Activated CD4-positive, CD25-positive, alpha-beta regulatory T cell treated with anti-CD3 and anti-CD28 coated beads, Interleukin-2, amount 50 U/mL, for 24 hours (primary cell): ENCODE measurements at places on chromosomes 11 and 22.

GRCh38 chr11:17457396-17458173, 19.1 kb downstream of the ABCC8 start:
- ATAC-seq, result no peak

DNA sequence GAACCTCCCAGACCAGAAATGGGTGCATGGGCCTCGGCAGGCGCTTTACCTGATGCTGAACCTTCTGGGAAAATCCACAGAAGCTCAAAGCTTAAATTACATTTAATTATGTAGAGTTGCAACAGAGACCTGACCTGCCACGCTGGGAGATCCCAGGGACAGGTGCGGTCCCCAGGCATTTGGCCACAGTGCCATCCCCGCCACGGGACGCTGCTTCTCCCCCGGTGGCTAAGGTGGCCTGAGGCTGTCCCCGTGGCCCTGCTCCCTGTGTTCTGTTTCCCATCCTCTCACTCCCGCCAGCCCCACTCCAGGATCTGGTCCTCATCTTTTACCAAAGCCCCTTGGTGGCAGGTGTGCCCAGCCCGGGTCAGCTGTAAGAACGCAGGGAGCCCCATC, 39.6 kb downstream of the GRAMD4 start:
- no peak for ATAC-seq

GRCh38 chr11:82738091-82738490, 4.4 kb upstream of the FAM181B start:
- ATAC-seq, result no peak

DNA sequence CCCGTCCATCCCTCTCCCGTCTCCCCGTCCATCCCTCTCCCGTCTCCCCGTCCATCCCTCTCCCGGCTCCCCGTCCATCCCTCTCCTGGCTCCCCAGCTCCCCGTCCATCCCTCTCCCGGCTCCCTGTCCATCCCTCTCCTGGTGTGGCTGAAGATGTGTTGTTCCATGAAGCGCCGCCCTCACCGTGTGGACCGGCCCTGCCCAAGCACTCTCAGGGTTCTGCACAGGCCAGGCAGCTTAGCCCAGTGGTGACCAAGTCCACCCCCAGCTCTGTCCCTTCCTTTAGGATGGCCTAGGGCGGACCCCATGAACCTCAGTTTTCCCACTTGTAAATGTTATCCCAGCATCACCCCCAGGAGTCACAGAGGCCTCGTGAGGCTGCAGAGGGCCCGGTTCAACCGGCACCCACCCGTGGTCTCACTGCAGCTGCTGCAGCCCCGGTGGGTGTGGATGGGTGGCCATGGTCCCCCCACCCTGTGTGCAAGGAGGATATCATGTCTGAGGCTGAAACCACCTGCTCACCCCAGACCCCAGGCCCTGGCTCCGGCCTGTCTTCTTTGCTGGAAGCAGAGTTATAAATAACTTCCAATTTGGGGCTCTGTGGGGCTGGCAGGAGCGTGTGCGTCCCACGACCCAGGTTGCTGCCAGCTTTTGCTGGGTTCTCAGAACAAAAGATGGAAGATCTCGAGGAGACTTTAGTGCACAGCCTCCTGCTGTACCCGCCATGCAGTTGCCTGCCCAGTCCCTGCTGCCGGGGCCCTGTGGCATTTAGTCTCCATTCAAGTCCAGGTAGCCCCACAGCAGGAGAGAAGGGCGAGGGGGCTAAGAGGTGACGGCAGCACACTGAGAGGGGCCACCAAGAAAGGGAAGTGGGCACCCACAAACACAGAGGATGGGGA, 1147.8 kb downstream of the BRD1 start:
- no peak for ATAC-seq

DNA sequence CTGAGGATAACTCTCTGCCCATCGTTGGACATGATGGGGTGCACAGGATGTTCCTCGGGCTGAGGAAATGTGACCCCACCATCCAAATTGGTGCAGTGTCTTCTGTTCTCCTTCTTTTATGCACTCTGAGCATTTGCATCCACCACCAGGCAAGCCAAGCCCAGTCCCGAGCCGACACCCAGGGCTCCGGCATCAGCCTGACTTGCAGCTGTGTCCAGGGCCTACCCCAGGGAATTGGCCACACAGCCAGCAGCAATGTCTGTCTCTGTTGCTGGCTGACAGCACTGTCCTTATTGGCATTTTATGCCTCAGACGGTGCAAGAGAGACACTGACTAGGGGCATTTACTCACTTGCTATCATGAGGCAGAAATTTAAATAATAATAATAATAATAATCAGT, 25.4 kb upstream of the CPT1A start:
- ATAC-seq, result no peak

GRCh38 chr11:72534371-72535193, 100.3 kb upstream of the CLPB start:
- no peak for ATAC-seq

DNA sequence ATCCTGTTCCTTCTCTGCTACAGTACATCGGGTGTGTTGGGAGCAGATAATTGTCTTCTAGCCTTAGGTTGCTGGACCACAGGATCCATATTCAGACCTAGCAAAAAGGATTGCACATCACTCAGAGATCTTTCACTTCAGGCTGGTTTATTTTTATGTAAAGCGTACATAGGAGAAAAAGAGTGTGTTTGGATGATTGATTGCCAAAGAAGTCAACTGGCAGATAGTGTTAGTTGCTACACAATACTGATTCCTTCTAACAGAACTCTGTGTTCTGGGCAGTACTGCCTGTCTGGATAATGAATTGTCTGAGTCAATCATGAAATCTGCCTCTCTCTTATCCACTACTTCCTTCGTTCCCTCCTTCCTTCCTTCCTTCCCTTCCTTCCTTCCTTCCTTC, 31.0 kb upstream of the PGM2L1 start:
- ATAC-seq, result no peak

DNA sequence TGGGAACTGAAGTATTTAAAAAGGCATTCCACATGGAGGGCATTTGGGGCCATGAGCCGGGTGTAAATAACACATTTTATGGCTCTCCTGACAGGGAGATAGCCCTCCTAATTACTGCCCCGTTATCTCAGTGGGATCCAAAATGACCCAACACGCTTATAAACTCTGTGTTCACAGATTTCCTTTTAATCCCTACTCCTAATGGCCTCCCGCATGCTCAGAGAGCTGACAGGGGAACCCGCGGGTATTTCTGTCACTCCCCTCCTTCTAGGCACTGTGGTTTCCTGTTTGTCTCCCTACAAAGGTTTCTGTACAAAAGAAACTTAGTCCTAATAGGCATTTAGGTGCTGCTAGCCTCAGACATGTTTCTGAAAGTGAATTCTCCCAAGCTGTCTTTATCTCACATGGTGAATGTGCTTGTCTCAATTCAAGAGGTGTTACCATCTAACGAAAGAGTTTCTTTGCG, 202.8 kb upstream of the SEZ6L start:
- ATAC-seq, result no peak

- ATAC-seq, result no peak
These were observed 477.1 kb downstream of the BRD1 start for GRCh38 chr22:49350441-49351121.

- ATAC-seq, result no peak
These were observed 15.1 kb downstream of the MN1 start for GRCh38 chr22:27786291-27786932.

DNA sequence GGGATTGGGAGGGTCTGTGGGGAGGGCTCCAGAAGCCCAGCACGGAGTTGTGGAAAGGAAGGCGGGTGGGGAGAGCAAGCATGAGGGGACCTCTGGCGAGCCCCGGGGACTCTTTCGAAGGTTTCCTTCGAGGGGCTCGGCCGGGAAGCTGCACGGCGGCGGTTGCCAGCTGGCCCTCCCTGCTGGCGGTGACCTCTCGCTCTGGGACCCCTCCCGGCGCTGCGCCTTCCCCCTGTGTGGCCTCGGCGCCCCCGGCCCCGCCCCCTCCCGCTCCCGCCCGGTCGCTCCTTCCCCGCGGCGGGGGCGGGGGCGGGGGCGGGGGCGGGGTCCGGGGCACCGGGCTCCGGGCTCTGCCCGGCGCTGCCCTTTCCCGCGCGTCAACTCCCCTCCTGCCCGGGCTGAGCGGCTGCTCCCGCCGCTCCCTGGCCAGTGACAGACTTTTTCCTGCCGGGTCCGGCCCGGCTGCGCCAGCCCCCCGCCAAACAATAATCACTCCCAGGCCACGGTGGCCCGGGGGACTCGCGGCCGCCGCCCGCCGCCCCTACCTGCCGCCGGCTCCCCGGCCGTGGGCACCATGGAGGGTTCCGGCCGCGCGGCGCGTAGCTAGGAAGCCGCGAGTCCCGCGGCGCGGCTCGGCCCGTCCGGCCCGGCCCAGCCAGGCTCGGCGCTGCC, 941 bp downstream of the CLCF1 start:
- ATAC-seq, result no peak

- no peak for ATAC-seq
These were observed 3.2 kb upstream of the PTDSS2 start for GRCh38 chr11:446891-447290.

GRCh38 chr22:45999379-45999971, 22.5 kb upstream of the WNT7B start:
- ATAC-seq, result no peak

DNA sequence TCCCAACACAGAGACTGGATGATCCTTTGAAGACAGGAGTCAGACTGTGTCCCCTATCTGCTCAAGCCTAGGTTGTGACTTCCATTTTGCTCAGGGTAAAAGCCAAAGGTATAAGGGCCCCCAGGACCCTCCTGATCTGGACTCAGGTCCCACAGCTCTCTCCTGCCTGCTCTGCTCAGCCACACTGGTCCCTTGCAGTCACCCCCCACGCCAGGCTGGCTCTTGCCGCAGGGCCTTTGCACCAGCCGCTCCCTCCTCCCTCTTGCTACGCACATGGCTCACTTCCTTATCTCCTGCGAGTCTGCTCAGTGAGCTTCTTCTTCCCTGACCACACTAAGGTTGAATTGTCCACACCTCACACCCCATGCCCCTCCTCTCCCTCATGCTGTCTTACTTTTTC, 28.4 kb upstream of the CACNG2 start:
- ATAC-seq, result no peak

GRCh38 chr11:110317516-110317932, 21.1 kb upstream of the RDX start:
- no peak for ATAC-seq

- no peak for ATAC-seq
These were observed 62.0 kb upstream of the PRR5 start for GRCh38 chr22:44639891-44640617.

DNA sequence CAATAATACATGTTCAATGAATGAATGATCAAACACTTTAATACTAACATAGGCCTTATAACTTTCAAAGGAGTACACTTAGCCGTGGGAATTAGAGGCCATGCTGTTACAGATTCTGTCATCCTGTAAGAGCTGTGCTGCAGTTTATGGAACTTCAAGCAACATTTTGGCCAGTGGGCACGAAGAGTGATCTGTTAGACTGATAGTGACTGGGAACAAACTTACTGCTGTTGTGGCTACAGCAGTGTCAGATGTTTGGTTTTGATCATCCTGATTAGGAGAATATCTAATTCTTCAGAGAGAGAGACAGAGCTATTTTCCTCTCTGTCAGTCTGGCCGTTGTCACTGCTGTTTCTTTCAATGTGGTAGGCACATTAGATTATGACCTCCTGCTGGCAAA, 348.9 kb downstream of the NELL1 start:
- ATAC-seq, result no peak

- no peak for ATAC-seq
These were observed 10.6 kb downstream of the PLEKHB1 start for GRCh38 chr11:73656985-73657384.

- no peak for ATAC-seq
These were observed 1476.1 kb downstream of the BRD1 start for GRCh38 chr22:48351376-48352085.

GRCh38 chr11:20081336-20081735, 78.9 kb downstream of the DBX1 start:
- ATAC-seq, result no peak

GRCh38 chr11:116980136-116980793, 118.0 kb downstream of the SIK3 start:
- peak; percentile 71 for ATAC-seq

GRCh38 chr11:2662430-2663299, 37.1 kb downstream of the KCNQ1OT1 start:
- no peak for ATAC-seq

GRCh38 chr11:127804747-127805400, 782.5 kb downstream of the ETS1 start:
- no peak for ATAC-seq

DNA sequence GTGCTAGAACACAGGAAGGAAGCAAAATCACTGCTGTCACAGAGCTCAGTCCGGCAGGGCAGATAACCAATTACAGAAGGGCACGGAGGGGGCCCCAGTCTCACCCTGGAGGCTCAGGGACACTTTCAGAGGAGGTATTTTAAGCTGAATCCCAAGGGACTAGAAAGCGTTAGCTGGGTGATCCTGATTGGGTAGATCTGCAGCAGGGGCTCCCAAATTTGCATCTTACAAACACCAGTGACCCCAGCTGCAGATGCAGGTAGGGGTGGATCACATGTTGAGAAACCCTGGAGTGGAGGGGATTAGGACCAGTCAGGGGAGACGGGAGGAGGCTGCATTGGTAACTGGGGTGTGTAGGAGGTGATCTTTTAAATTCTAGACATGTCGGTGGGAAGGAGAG, 91.4 kb downstream of the CSNK2A3 start:
- ATAC-seq, result no peak

- ATAC-seq, result peak; percentile 61
These were observed 114.9 kb downstream of the ETS1 start for GRCh38 chr11:128472128-128473089.

- ATAC-seq, result no peak
These were observed 568.9 kb downstream of the LUZP2 start for GRCh38 chr11:25065746-25066145.

- ATAC-seq, result no peak
These were observed 17.8 kb upstream of the ALX4 start for GRCh38 chr11:44327730-44328129.

- no peak for ATAC-seq
These were observed 72.6 kb downstream of the NCAPD3 start for GRCh38 chr11:134151083-134151747.

DNA sequence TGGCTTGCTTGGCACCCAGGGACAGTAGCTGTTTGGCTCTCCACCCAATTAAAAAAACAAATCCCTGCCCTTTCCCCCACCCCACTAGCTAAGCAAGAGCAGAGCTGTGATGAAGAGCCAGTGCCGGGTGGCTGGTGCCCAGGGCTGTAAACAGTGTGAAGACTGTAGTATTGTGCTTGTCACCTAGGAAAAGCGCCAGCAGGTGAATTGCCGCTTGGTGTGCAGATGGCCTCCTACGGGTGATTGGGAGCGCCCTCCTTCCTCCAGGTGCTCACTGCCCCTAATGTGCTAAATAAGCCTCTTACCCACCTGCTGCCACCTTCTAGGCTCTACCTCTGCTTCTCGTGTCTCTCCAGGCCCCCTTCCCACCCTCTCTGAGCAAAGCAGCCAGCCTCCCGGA, 18.4 kb upstream of the RAPSN start:
- no peak for ATAC-seq
